ENCODE measurements at places on chromosomes 13 and 19.

- no peak for DNase-seq
Observed at GRCh38 chr13:66348745-66349690, 881.1 kb downstream of the PCDH9 start.

GRCh38 chr13:72489751-72490150, 237.7 kb downstream of the MZT1 start:
- no peak for DNase-seq

DNA sequence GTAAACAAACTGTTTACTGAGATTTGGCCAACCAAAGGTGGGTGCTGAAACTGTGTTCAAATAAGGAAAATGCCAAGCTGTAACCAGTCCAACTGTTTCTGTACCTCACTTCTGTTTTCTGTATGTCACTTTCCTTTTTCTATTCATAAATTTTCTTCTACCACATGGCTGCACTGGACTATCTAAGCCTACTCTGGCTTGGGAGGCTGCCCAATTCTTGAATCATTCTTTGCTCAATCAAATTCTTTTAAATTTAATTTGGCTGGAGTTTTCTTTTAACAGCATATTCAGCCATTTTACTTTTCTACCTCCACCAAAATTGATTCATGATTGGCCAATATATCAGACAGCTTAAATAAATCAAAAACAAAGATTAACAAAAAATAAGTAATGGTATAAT, 1575.5 kb upstream of the SPRY2 start:
- no peak for DNase-seq

DNA sequence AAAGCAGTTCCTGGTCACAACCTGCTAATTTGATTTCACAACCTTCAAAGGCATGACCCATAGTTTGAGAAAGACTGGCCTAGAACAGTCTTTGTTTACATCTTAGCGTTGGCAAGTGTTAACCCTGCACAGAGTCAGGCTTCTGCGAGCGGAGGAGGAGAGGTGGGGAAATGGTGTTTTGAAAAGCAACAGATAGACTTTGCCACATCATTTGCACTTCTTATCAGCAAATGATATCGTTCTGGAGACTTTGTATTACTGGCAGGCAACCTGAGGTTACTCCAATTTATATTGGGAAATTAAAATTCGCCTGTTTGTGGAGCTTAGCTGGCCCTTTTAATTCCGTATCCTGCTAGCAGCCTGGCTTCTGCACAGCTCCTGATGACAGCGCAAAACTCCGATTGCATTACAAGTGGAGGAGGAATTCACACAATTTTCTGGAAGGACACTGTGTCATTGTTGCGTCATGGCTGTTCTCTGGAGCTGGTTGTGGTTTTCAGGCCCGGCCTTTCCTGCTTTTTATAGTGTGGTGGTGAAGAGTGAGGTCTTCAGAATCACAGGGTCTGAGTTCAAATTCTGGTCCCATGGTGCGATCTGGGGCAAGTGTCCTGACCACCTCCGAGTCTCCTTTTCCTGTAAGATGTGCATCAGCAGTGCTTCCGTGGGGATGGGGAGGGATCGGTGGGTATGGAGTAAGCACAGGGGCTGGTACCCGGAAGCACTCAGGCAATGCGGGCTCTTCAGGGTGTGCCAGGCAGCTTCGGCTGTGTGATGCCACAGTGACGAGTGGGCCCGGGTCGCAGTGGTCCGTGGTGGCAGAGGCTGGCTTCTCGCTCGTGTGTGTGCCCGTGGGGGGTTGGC, 49.1 kb upstream of the EHD2 start:
- DNase-seq = no peak

DNA sequence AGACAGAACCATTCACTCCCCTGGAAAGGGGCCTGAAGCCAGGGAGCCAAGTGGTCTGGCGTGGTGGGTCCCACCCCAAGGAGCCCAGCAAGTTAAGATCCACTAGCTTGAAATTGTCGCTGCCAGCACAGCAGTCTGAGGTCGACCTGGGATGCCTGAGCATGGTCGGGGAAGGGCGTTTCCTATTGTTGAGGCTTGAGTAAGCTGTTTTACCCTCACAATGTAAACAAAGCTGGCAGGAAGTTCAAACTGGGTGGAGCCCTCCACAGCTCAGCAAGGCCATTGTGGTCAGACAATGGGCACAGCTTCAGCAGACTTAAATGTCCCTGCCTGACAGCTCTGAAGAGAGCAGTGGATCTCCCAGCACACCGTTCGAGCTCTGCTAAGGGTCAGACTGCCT, 195.6 kb upstream of the DACH1 start:
- DNase-seq = no peak

DNA sequence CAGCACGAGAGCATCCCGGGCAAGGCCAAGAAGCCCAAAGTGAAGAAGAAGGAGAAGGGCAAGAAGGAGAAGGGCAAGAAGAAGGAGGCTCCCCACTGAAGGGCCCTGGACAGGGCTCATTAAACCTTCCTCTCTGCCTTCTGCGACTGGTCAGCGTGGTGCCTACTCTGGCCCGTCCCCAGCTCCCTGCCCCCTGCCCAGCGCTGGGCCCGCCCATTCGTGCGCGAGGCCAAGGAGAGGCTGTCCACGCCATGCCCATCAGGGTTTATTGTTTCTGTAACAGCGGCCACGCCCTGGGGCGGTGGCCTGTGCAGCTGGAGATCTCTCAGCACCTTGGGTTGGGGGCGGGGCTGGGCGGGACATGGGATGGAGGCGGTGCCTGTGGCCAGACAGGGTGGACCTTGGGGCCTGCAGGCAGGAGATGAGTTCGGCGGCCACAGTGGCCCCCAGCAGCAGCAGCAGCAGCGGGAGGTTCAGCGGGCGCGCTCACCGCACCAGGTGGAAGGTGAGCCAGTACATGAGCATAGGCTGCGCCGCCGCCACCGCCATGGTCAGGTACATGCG, 897 bp downstream of the C19orf33 start:
- DNase-seq = no peak

DNA sequence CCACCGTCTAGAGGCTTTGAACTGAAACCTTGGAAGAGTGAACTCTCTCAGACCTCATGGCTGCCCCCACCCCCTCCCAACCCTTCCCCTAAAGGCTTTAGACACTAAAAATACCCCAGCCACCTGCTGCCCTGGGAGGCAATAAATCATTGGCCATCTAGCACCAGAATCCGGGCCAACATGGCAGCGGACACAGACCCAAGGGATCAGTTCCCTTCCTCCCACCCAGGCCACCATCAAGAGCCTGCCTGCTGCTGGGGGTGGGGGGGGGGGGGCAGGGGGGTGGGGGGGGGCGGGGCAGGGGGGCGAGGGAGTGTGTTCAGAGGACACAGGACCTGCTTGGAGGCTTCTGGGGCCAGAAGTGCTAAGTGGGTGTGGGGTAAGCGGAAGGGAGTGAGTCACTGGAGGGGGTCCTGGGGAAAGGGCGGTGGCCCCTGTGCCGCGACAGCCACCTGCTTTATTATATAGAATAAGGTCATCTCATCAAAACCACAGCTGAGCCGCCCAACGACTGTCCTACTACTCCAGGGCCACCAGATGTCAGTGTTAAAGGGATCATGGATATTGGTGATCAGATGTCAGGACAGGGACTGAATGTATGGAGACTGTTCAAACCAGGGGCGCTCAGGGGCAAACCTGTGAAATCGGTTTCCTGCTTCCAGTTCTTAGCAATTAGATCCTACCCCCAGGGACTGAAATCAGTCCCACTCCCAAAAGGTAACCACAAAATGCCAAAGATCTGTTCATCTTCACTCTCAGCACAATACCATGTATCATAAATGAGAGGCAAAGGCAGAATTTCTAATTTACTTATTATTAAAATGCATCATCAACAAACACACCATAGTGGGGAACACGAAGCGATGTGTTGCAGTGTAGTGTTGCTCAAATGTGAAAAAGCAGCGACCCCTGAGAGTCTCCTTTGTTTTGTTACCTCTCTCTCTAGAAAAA, 24.3 kb downstream of the ARL11 start:
- DNase-seq = no peak

- DNase-seq = no peak
Observed at GRCh38 chr19:46271481-46272197, 25.2 kb upstream of the HIF3A start.

GRCh38 chr13:114151565-114152284, 19.3 kb upstream of the RASA3 start:
- no peak for DNase-seq

DNA sequence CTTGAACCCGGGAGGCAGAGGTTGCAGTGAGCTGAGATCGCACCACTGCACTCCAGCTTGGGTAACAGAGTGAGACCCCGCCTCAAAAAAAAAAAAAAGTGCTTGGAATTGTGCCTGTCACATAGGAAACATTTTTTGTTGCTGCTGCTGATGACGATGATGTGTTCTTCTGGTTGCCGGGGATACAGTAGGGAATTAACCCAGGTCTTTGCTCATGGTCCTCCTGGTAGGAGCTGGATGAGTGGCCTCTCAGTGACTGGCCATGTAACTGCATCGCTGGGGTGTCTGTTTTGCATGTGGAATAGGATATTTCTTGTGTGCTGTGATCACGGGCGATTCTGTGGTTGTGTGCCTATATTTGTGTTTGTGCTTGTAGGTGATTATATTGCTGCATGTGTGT, 4.7 kb upstream of the CNFN start:
- DNase-seq = no peak

GRCh38 chr13:71866335-71867130, 471 bp downstream of the DACH1 start:
- DNase-seq = no peak

DNA sequence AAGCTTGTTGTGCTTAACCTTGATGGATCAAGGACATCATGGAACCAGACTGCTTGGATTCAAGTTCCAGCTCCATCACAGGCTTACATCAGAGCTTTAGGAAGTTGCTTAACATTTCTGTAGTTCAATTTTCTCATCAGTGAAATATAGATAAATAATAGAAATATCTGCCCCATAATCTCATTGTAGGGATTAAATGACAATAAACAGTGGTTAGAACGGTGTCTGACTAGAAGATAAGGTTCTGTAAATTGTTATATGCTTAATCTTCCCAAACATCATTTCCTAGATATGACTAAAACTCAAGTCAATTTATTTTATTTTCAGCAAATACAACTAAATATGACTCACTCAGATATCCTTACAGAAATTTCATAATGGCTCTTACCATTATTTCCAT, 83.5 kb downstream of the SLITRK1 start:
- DNase-seq = no peak

- DNase-seq = no peak
Observed at GRCh38 chr13:32035716-32036115, 4.1 kb downstream of the FRY start.

- no peak for DNase-seq
Observed at GRCh38 chr19:27775395-27775794, 1437.6 kb downstream of the UQCRFS1 start.

DNA sequence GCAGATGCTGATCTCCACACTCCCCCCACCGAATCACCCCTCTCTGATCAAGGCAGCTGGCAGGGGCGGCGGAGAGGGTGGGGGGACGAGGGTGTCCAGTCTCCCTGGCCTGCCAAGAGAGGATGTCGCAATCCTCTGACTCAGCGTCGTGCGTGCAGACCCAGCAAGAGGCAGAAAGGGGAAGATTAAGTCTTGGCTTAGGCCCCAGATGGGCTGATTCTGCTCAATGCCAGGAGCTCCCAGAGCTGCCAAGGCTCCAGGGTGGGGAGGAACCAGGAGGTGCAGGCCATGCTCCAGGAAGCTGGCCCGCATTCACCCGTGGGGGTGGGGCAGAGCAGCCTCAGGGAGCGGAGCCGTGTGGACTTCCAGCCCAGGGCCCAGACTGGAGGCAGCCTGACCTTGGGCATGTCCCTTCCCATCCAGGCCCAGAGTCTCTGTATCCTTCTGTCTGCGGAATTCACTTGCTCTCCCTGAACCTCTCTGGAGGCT, 6.6 kb upstream of the BCL3 start:
- DNase-seq = no peak
